ENCODE measurements at places on chromosomes 6 and 20.
A peak's percentile ranks its signal among the peaks of the same experiment; 100 is the strongest.

- no peak for DNase-seq
- H3K36me3 ChIP-seq: no peaks in the 10 kb centered on the region
- H3K27ac ChIP-seq: no peak overlapping the region
- no peaks in the 10 kb centered on the region for H3K4me1 ChIP-seq
- no peaks in the 10 kb centered on the region for H3K27me3 ChIP-seq
- no peak overlapping the region for H3K4me3 ChIP-seq
Observed at GRCh38 chr20:22464312-22465003, 119.9 kb downstream of the FOXA2 start.

GRCh38 chr20:54416770-54417169, 58.6 kb upstream of the DOK5 start:
- DNase-seq: no peak
- no peaks in the 10 kb centered on the region for H3K27me3 ChIP-seq

GRCh38 chr6:124888581-124889371, 73.5 kb upstream of the RNF217 start:
- H3K4me3 ChIP-seq: no peak overlapping the region
- H3K27ac ChIP-seq: peak overlapping the region; percentile 15
- H3K36me3 ChIP-seq: no peaks in the 10 kb centered on the region
- no peaks in the 10 kb centered on the region for H3K27me3 ChIP-seq
- no peaks in the 10 kb centered on the region for H3K4me1 ChIP-seq
- DNase-seq: no peak

GRCh38 chr20:32820698-32821377, 1.1 kb downstream of the MAPRE1 start:
- no peaks in the 10 kb centered on the region for H3K27me3 ChIP-seq
- peaks cover 18% of the 10 kb centered on the region for H3K4me1 ChIP-seq
- peak overlapping the region; percentile 95 for H3K4me3 ChIP-seq

- peaks cover 3% of the 10 kb centered on the region for H3K27me3 ChIP-seq
- no peak overlapping the region for H3K27ac ChIP-seq
- H3K4me1 ChIP-seq: peaks cover 16% of the 10 kb centered on the region
- no peaks in the 10 kb centered on the region for H3K36me3 ChIP-seq
Observed at GRCh38 chr6:45437439-45437815, 59.7 kb upstream of the SUPT3H start.

- H3K27me3 ChIP-seq: no peaks in the 10 kb centered on the region
- DNase-seq: no peak
- H3K4me3 ChIP-seq: no peak overlapping the region
- no peaks in the 10 kb centered on the region for H3K36me3 ChIP-seq
Observed at GRCh38 chr6:37987018-37987417, 167.5 kb downstream of the ZFAND3 start.

GRCh38 chr20:11676630-11677287, 240.9 kb upstream of the BTBD3 start:
- no peaks in the 10 kb centered on the region for H3K4me1 ChIP-seq
- DNase-seq: no peak
- no peaks in the 10 kb centered on the region for H3K36me3 ChIP-seq
- H3K27ac ChIP-seq: no peak overlapping the region
- no peaks in the 10 kb centered on the region for H3K27me3 ChIP-seq

- H3K4me3 ChIP-seq: no peak overlapping the region
- H3K4me1 ChIP-seq: peaks cover 7% of the 10 kb centered on the region
- no peak overlapping the region for H3K27ac ChIP-seq
- no peaks in the 10 kb centered on the region for H3K36me3 ChIP-seq
- DNase-seq: peak; percentile 50
Observed at GRCh38 chr6:41705996-41706835, 29.2 kb downstream of the TFEB start.

- DNase-seq: no peak
- H3K27me3 ChIP-seq: peaks cover 5% of the 10 kb centered on the region
- H3K27ac ChIP-seq: no peak overlapping the region
- no peaks in the 10 kb centered on the region for H3K36me3 ChIP-seq
- H3K4me1 ChIP-seq: no peaks in the 10 kb centered on the region
- H3K4me3 ChIP-seq: no peak overlapping the region
Observed at GRCh38 chr20:47754946-47755652, 30.2 kb downstream of the SULF2 start.

DNA sequence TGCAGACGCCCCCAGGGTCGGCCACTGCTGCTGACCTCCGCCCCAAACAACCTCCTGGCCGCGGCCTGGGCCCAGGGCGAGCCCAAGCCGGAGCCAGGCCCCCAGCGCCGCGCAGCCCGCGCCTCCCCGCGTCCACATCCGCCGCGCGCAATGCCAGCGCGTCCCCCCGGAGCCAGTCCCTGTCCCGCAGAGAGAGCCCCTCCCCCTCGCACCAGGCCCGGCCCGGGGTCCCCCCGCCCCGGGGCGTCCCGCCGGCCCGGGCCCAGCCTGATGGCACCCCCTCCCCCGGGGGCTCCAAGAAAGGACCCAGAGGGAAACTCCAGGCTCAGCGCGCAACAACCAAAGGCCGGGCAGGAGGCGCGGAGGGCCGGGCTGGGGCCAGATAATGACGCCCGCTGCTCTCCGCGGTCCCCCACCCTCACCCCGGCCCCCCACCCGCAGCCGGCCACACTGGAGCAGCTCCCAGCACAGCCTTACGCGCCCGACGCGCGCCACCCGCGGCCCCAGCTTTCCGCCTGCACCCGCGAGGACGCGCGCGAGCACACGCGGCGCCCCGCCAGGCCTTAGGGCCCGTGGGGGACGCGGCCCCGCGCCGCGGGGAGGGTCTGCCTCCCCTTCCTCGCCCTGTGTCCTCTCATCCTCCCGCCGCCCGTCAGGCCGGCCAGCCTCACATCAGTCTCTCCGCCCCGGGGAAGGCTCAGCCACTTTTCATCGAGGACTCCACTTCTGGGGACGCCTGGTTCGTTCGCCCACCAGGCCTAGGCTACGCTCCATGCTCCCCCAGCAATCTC, 12.9 kb upstream of the SLC22A7 start:
- H3K27me3 ChIP-seq: peaks cover 26% of the 10 kb centered on the region
- H3K27ac ChIP-seq: no peak overlapping the region
- H3K4me3 ChIP-seq: no peak overlapping the region
- H3K36me3 ChIP-seq: no peaks in the 10 kb centered on the region
- no peaks in the 10 kb centered on the region for H3K4me1 ChIP-seq

DNA sequence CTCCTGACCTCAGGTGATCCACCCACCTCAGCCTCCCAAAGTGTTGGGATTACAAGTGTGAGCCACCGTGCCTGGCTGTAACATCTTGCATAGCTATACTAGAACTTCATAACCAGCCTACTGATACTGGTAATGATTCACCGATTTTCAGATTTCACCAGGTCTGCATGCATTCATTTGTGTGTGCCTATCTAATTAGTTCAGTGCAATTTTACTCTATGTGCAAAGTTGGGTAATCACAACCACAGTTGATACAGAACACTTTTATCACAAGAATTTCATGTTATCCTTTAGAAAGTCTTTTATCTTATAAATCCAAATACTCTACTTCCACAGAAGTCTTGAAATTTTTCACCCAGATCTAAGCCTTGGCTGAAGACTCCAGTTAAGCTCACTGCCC, 22.2 kb downstream of the FASTKD5 start:
- no peaks in the 10 kb centered on the region for H3K4me1 ChIP-seq
- H3K27me3 ChIP-seq: no peaks in the 10 kb centered on the region
- DNase-seq: no peak
- no peaks in the 10 kb centered on the region for H3K36me3 ChIP-seq
- H3K27ac ChIP-seq: no peak overlapping the region

DNA sequence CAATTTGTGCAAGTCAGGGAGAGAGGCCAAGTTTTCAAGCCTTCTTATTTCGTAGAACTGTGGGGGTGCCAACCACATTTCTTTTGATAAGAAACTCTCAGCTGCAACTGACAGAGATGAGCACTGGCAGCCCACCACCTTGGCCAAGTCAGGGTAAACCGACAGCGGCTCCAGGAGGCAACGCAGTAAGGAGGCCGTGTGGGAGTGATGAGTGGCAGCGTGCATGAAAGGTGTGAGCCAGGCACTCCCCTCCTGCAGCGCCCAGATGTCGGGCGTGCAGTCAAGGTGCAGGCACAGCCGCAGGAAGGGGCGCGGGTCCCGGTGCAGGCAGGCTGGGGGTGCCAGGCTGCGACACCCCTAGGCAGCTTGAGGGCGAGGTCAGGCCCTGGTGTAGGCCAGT, 49.2 kb upstream of the HDAC2 start:
- no peaks in the 10 kb centered on the region for H3K27me3 ChIP-seq
- H3K36me3 ChIP-seq: no peaks in the 10 kb centered on the region
- H3K27ac ChIP-seq: no peak overlapping the region

DNA sequence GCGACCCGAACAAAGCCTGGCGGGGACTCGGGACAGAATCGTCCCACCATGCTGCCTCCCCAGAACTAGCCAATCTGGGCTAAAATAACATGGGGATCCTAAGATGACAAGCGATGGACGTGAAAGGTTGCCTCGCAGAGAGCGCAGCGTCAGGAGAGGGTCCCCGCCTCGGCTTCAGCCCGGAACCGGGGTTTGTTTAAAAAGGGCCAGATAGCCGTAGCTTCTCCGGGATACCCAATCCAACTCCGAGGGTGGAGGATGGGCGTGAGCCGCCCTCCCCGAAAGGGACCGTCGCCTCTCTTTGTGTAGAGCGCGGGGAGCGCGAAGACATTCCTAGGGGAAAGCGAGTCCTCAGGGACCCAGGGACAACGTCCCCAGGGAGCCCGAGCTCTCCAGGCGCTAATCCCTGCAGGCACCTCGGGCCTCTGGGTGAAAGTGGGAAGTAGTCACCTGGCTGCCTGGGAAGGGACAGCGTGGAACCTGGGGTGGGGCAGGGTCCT, 643 bp downstream of the CD24 start:
- H3K27ac ChIP-seq: no peak overlapping the region
- no peaks in the 10 kb centered on the region for H3K36me3 ChIP-seq
- DNase-seq: no peak
- peak overlapping the region; percentile 11 for H3K4me3 ChIP-seq
- peaks cover 66% of the 10 kb centered on the region for H3K27me3 ChIP-seq

- peaks cover 14% of the 10 kb centered on the region for H3K36me3 ChIP-seq
- peaks cover 15% of the 10 kb centered on the region for H3K4me1 ChIP-seq
- no peak for DNase-seq
- no peak overlapping the region for H3K27ac ChIP-seq
- H3K4me3 ChIP-seq: no peak overlapping the region
Observed at GRCh38 chr20:50932691-50933280, 1.5 kb upstream of the ADNP start.

GRCh38 chr20:35568645-35569044, 26.8 kb downstream of the ERGIC3 start:
- no peak for DNase-seq
- H3K27ac ChIP-seq: no peak overlapping the region
- H3K36me3 ChIP-seq: no peaks in the 10 kb centered on the region
- no peak overlapping the region for H3K4me3 ChIP-seq
- H3K4me1 ChIP-seq: no peaks in the 10 kb centered on the region
- H3K27me3 ChIP-seq: no peaks in the 10 kb centered on the region

DNA sequence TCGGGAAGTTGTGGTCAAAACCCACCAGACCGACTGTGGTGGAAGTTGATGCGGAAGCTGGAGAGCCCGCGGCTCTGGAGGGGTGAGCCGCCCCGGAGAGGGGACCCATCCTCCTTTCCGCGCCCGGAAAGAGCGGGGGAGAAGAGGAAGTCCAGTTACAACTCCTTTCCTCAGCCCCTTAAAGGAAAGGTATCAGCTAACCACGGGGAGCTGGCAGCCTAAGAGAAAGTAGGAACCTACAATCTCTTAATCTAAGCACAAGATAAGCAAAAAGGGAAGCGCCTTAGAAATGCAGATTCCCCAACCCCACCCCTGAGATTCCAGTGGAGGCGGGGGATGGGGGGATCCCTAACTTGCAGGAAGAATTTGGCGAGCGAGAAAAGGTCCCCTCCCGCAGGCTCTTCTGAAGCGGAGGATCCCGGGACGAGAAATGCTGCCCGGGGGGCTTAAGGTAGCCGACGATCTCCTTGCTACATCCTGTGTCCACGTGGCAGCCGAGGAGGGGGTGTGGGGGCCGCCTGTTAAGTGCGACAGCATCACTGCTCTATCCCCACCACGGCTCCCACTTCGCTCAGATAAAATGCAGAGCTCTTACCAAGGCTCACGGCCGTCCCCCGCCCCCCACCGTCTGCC, 87.5 kb downstream of the ZFP64 start:
- peaks cover 48% of the 10 kb centered on the region for H3K27me3 ChIP-seq
- H3K4me1 ChIP-seq: peaks cover 9% of the 10 kb centered on the region
- H3K36me3 ChIP-seq: no peaks in the 10 kb centered on the region
- no peak overlapping the region for H3K27ac ChIP-seq
- peak overlapping the region; percentile 1 for H3K4me3 ChIP-seq

- no peaks in the 10 kb centered on the region for H3K4me1 ChIP-seq
- H3K27me3 ChIP-seq: no peaks in the 10 kb centered on the region
- no peak overlapping the region for H3K4me3 ChIP-seq
- no peak for DNase-seq
- no peaks in the 10 kb centered on the region for H3K36me3 ChIP-seq
Observed at GRCh38 chr20:1934721-1935573, 39.7 kb downstream of the SIRPA start.

DNA sequence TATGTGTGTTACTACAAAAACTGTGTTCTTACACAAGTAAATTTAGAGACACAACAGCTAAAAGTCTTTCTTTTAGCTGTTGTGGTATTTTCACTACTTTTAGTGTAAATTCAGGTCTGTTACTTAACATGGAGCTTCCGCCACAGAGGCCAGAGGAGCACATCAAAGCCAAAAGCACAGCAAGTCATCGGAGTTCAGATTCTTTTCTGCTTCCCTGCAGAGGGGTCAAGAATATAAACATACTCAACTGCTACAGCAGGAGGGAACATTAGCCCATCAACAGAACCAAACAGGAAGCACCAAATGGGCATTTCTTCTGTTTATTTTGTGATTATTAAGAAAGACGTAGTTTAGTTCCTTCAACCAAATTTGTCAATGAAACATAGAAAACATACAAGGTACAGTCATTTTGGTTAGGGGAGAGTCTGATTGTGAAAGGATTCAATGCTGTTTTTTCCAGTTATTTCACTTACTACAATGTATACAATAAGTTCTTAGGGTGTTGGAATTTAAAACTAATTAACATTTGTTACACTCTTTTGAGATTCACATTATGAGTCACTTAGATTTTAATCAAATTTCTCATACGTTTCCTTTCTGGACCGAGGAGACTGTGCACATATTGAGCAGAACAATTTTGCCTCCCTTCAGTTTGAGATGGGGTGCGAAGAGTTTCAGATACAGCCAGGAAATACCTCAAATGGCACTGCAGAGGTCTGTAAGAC, 42.8 kb upstream of the DSE start:
- H3K27me3 ChIP-seq: no peaks in the 10 kb centered on the region
- DNase-seq: no peak
- no peak overlapping the region for H3K4me3 ChIP-seq

GRCh38 chr6:42407379-42407778, 44.3 kb downstream of the TRERF1 start:
- H3K36me3 ChIP-seq: peaks cover 3% of the 10 kb centered on the region
- H3K27ac ChIP-seq: no peak overlapping the region
- H3K27me3 ChIP-seq: no peaks in the 10 kb centered on the region
- peaks cover 15% of the 10 kb centered on the region for H3K4me1 ChIP-seq
- H3K4me3 ChIP-seq: no peak overlapping the region
- no peak for DNase-seq

GRCh38 chr6:111718326-111718725, 112.6 kb upstream of the TRAF3IP2 start:
- no peak overlapping the region for H3K4me3 ChIP-seq
- peaks cover 59% of the 10 kb centered on the region for H3K36me3 ChIP-seq
- H3K27ac ChIP-seq: no peak overlapping the region
- H3K27me3 ChIP-seq: no peaks in the 10 kb centered on the region
- no peaks in the 10 kb centered on the region for H3K4me1 ChIP-seq
- DNase-seq: no peak

Data from thymus (tissue), 14 donors.